T-helper 2 cell treated with Interferon-gamma antibody and Interleukin-4, amounts not matched to agents 5 μg/mL and 100 μg/mL, for 36 hours (primary cell): ENCODE measurements at places on chromosomes 16 and 17.

DNA sequence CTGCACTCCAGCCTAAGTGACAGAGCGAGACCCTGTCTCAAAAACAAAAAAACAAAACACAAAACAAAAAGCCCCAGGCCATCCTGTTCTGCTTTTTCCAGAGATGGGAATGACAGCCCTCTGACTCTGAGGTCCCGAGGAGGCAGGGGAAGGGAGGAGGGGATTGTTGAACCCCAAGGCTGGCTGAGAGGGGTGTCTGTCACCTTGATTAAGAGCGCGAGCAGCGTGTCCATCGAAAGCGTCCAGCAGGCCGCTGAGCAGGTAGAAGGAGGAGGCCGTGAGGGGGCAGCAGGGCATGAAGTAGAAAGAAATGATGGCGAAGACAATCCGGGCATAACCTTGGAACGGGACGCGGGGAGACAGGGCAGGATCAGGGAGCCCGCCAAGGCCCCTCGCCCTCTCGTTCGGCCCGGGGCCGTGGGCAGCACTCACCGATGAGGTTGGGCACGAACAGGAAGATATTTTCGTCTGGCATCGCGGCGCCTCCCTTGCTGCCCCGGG lies 593 bp downstream of the CDIPT start:
- DNase-seq, result no peak
- H3K4me1 ChIP-seq, result peaks cover 12% of the 10 kb centered on the region
- H3K36me3 ChIP-seq, result peaks cover 23% of the 10 kb centered on the region

DNA sequence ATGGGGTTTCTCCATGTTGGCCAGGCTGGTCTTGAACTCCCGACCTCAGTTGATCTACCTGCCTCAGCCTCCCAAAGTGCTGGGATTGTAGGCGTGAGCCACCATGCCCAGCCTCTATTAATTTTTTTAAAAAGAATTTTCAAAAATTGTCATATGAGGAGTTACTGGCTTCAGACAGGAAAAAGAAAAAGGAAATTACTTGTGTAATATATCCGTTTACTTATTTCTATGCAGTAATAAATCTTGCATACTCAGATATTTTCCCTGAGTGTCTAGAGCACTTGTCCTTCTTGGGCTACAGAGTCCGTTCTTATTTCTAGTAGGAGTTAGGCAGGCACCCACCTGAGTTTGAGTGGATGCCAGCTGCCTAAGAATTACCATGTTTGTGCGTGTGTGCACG lies 85.8 kb downstream of the VMP1 start:
- DNase-seq, result no peak
- peaks cover 32% of the 10 kb centered on the region for H3K4me1 ChIP-seq
- no peaks in the 10 kb centered on the region for H3K27me3 ChIP-seq
- H3K36me3 ChIP-seq, result peaks cover 30% of the 10 kb centered on the region
- H3K27ac ChIP-seq, result no peak overlapping the region

DNA sequence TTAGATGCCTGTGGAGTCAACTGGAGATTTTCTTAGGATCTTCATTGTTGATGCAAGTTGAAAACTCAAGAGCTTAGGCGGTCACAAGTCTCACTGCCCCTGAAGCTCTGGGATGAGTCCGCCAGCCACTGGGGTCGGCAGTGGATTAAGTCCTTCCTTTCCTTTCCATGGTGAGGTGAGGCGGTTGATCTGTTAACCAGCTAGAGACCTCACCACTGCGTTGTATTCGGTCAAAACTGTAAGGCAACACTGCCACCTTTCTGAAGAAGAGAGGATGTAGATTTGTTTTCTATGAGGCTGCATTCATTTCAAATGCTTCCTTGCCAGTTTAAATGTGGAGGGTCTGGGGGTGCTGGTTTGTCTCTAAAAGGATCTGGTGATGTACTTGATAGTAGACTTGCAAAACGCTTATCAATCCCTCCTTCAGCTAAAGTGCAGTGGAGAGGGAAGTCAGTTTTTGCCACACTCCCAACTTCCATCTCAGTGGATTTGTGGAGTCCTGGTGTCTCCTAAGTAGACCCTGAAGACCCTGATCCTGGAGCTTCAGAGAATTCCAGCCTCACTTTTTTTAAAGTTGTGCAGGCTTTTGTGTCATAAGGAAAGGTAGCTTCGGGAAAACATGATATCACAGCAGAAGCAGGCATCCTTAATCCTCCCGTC lies 1.7 kb downstream of the MYOCD start:
- H3K27ac ChIP-seq, result no peak overlapping the region
- peaks cover 33% of the 10 kb centered on the region for H3K27me3 ChIP-seq
- no peaks in the 10 kb centered on the region for H3K36me3 ChIP-seq
- no peak for DNase-seq
- H3K4me3 ChIP-seq, result no peak overlapping the region
- H3K4me1 ChIP-seq, result no peaks in the 10 kb centered on the region

DNA sequence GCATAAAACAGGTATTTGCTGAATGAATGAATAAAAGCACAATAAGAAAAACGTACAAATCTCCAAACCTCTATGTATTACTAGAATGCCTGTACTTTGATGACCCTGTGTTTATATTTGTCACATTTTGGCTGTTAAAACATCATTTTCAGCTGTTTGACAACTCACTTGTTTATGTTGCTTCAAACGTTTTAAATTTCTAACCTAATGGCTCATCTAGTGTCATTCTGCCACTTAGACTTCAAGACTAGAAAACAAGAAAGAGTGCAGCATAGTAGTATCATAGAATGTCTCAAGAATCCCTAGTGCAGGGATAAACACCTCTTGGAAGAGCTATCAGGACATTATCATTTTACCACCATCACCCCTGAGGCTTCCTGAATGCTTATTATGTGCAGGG lies 19.4 kb upstream of the PMP22 start:
- DNase-seq, result no peak
- no peaks in the 10 kb centered on the region for H3K4me1 ChIP-seq
- H3K4me3 ChIP-seq, result no peak overlapping the region
- H3K27ac ChIP-seq, result no peak overlapping the region
- peaks cover 17% of the 10 kb centered on the region for H3K27me3 ChIP-seq

DNA sequence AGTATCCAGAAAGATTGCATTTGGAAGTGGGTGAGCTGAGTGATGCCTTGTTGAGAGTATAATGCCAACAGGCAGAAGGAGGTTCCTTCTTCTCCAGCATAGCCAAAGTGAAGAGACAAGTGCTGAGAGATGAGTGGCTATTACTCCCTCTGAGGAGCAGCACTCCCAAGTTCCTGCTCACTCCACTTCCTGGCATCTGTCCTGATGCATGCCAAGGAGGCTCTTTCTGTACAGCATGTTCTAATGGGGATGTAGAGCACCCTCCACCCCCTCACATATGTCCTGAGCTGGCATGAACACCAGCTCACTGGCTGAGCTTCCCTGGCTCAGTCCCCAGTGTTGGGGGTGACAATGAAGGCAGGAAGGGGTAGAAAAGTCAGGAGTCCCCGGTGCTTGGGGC lies 44.2 kb upstream of the DNAH9 start:
- DNase-seq, result no peak
- H3K4me3 ChIP-seq, result no peak overlapping the region
- no peaks in the 10 kb centered on the region for H3K27me3 ChIP-seq
- H3K36me3 ChIP-seq, result no peaks in the 10 kb centered on the region
- H3K27ac ChIP-seq, result no peak overlapping the region

- no peak for DNase-seq
- peaks cover 10% of the 10 kb centered on the region for H3K4me1 ChIP-seq
- no peaks in the 10 kb centered on the region for H3K36me3 ChIP-seq
- peak overlapping the region; percentile 45 for H3K27ac ChIP-seq
- peak overlapping the region; percentile 73 for H3K4me3 ChIP-seq
Observed at GRCh38 chr17:81735264-81736102, 23.4 kb downstream of the SLC25A10 start.
